LoVo (cell line): ENCODE measurements at places on chromosomes 13 and 19.

- DNase-seq, result no peak
Observed at GRCh38 chr13:31191748-31192147, 8.0 kb upstream of the B3GLCT start.

GRCh38 chr19:37691881-37692504, 27.6 kb downstream of the ZNF607 start:
- DNase-seq, result no peak

DNA sequence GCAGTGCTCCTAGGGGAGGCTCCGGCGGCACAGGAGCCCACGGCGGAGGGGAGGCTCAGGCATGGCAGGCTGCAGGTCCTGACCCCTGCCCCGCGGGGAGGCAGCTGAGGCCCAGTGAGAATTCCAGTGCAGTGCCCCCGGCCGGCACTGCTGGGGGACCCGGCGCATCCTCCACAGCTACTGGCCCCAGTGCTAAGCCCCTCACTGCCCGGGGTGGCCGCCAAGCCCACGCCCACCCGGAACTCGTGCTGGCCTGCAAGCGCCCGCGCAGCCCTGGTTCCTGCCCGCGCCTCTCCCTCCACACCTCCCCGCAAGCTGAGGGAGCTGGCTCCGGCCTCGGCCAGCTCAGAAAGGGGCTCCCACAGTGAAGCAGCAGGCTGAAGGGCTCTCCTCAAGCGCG, 62.2 kb downstream of the SPRY2 start:
- DNase-seq, result no peak

DNA sequence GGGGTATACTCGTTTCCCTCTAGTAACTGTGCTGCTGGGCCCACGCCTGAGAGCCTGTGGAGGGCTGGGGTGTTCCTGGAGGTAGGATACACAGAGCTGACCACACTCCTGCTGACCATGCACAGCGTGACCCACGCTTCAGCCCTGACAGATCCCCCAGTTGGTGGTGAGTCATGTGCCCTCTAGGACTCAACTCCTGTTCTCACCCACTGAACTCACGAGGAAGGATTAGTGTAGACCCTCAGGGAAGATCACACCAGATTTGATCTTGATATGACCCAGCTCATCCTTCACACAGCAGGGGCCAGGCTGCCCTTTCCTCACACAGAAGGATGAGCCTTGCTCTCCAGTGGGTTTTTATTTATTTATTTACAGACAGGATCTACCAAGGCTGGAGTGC, 13.3 kb upstream of the ACP7 start:
- no peak for DNase-seq

DNA sequence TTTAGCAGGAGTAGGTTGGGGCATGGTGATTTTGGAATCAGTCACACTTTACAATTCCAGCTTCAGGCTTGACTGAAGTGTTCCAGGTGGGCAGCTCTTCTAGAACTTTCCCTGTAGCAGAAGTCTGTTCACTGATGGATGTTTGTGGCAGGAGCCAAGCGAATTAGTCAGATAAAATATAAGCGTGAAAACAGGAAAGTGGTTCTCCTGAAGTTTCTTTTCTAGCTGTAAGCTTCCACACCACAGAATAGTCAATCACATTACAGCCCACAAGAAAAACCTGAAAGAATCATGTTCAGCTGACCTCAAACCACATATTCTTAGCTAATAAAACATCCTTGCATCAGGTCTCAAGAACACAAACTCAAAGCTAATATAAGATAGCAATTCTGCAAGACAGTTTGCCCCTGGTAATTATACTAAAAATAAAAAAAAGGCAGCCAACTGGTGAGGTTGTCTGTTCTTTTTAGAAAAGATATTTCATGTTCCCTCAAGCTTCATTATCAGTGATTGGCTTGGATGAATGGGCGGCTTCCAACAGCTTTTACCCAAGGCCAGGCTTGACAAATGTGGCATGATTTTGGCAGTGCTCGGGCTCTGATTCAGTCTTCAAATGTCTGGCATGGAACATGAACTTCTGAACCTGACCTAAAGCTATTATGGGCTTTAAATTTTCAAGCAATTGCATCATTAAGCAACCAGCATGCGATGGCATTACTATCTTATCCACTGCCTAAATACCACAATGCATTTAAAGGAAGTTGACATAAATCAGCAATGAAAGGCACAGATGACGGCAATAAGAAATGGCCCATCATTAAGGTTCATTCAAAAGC, 136.8 kb downstream of the DCLK1 start:
- DNase-seq, result no peak

DNA sequence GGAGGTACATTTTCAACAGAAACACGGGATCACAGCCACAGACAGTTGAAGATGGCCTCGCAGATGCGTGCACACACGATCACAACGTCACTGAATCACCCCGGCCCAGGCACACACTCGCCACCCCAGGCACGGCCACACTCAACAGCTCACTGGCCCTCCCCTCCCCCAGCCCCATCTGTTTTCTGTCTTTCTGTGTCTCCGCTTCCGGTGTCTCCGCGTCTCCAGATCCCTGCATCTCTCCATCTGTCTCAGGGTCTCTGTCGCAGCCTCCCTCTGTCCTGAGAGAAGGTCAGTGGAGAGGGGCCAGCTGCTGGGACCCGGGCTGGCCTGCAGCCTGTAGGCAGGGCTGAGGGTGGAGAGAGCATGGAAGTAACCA, 3.8 kb upstream of the ATP1A3 start:
- no peak for DNase-seq

GRCh38 chr19:49570997-49571676, 9.2 kb downstream of the NOSIP start:
- no peak for DNase-seq

DNA sequence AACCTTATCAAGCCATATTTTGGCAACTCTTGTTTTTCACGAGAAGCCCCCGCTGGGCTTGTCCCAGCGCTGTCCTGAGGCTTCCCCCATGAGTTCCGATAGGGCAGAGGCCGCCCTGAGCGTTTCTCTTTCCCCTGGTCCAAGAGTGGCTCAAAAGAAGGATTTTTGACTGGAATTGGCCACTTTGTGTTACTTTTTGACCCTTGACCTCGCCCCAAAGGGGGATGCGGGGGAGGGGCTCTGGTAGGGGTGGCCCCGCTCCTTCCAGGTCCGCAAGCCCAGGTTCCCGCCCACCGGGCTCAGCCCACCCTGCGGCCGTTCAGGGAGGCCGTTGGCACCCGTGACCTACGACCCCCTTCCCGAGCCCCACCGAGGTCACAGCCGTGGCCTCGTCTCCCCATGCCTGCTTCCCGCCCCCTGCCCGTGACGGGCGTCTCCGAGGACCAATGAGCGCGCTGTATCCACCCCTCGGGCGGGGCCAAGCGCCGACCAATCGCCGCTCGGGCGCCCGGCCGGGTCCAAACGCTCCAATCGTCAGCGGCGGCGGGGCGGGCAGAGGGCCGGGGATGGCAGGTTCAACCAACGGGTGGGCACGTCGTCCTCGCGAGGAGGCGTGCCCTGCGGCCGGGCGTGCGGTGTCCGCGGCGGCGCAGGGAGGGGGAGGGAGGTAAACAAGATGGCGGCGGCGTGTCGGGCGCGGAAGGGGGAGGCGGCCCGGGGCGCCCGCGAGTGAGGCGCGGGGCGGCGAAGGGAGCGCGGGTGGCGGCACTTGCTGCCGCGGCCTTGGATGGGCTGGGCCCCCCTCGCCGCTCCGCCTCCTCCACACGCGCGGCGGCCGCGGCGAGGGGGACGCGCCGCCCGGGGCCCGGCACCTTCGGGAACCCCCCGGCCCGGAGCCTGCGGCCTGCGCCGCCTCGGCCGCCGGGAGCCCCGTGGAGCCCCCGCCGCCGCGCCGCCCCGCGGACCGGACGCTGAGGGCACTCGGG, at the start of gene STK11:
STK11 (plus strand) TSS at position 665 of the 986 bp plus-strand sequence. CDS start 1,136 bp downstream, outside the sequence.
- peak; percentile 98 for DNase-seq

DNA sequence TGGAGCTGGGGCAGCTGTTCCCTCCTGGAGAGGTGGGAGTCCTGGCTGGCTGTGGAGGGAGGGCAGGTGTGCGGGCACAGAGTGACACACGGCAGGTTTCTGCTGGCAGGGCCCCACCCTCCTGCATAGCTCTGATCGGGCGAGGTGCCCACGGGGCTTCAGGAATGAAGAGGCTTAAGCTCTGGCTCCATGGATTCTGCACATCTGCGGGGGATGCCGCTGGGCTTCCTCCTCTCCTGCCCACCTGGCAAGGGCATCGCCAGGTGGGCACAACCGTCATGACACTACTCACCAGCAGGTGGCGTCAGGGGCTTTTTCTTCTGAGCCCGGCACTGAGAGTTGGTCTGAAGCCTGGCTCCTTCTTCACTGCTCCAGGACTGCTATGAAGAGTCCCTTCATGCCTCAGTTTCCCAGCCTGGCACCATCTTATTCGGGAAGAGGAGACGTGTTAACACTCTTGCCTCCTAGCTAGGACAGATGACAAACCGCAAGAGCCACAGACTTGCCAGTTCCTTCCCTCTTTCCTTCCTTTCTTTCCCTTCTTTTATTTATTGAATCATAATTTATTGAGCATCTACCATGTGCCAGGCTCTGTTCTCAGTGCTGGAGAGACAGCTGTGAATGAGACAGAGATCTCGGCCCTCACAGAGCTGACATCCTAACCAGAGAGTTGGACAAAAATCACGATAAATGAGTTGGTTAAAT, 15.2 kb upstream of the PAK4 start:
- DNase-seq, result peak; percentile 64

GRCh38 chr13:43652760-43653159, 134.0 kb downstream of the ENOX1 start:
- DNase-seq, result no peak

DNA sequence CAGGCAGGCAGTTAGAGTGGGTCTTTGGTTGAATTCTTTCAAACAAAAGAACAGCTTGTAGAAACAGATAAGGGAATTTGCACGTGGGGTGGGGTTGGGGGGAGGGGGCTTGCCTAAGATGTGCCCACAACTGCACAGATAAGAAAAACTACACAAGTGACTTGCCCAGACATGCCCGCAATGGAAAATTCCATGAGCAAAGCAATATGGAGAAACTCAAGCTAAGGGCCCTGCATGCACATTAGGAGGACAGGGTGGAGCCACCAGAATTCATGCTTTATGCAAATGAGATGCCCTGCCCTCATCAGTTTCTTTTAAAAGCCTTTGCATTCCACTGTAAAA, 755.6 kb upstream of the MIR17HG start:
- no peak for DNase-seq

DNA sequence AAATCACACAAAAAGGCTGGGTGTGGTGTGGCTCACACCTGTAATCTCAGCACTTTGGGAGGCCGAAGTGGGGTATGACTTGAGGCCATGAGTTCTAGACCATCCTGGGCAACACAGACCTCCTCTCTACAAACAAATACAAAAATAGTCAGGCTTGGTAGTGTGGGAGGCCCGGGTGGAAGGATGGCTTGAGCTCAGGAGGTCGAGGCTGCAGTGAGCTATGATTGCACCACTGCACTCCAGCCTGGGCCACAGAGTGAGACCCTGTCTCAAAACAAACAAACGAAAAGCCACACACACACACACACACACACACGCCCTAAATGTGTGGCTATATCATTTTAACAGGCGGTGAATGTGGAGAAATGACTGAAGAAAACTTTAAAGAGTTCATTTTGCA, 904 bp upstream of the ZNF557 start:
- no peak for DNase-seq
